ENCODE measurements at places on chromosomes 2 and 18. TPM values are rescaled to one million over a fixed set of nuclear protein-coding genes. Genes with fewer than 3 reads are reported as not detected.

The MROH2A gene
- 0.80 TPM for total RNA-seq

The VIT gene
- not detected for total RNA-seq

The SLC5A7 gene
- total RNA-seq, result not detected

The POLE4 gene
- 46.5 TPM for total RNA-seq

The IL1RL2 gene
- not detected for total RNA-seq

The WNT10A gene
- 0.12 TPM for total RNA-seq

The MYO5B gene
- 3.1 TPM for total RNA-seq

The CCDC74A gene
- total RNA-seq, result 18.7 TPM

The DIPK1C gene
- not detected for total RNA-seq

The HRH4 gene
- 0.06 TPM for total RNA-seq

The MLPH gene
- 53.1 TPM for total RNA-seq

The SERPINB3 gene
- total RNA-seq, result not detected

The UPP2 gene
- not detected for total RNA-seq

The LOXHD1 gene
- not detected for total RNA-seq

The CTLA4 gene
- not detected for total RNA-seq

The DSG4 gene
- not detected for total RNA-seq

The TTLL4 gene
- total RNA-seq, result 13.7 TPM

The MBD1 gene
- total RNA-seq, result 50.5 TPM

The TUBB6 gene
- 254 TPM for total RNA-seq

The AGAP1 gene
- total RNA-seq, result 9.3 TPM

The CNTNAP5 gene
- not detected for total RNA-seq

The PTH2R gene
- total RNA-seq, result not detected

The MEP1B gene
- total RNA-seq, result not detected

The MGAT4A gene
- total RNA-seq, result 3.9 TPM

The KCTD1 gene
- 22.6 TPM for total RNA-seq

The TSPYL6 gene
- not detected for total RNA-seq

The GPAT2 gene
- 0.06 TPM for total RNA-seq

The CABLES1 gene
- 7.8 TPM for total RNA-seq

The LAMA1 gene
- total RNA-seq, result 2.6 TPM

The ANKRD23 gene
- 6.0 TPM for total RNA-seq

The ESPNL gene
- 0.40 TPM for total RNA-seq

The SLC23A3 gene
- 0.86 TPM for total RNA-seq

The CCDC74B gene
- total RNA-seq, result 33.7 TPM

The RFTN2 gene
- not detected for total RNA-seq

The ACADL gene
- not detected for total RNA-seq

The CCDC150 gene
- total RNA-seq, result 12.0 TPM

The SERPINB12 gene
- total RNA-seq, result not detected
